ENCODE measurements at places on chromosomes 11 and 22.

GRCh38 chr11:82267186-82267585 lies 466.5 kb downstream of the FAM181B start:
- DNase-seq, result no peak

- no peak for DNase-seq
These were observed 75.4 kb upstream of the ADSL start for GRCh38 chr22:40270748-40271373.

DNA sequence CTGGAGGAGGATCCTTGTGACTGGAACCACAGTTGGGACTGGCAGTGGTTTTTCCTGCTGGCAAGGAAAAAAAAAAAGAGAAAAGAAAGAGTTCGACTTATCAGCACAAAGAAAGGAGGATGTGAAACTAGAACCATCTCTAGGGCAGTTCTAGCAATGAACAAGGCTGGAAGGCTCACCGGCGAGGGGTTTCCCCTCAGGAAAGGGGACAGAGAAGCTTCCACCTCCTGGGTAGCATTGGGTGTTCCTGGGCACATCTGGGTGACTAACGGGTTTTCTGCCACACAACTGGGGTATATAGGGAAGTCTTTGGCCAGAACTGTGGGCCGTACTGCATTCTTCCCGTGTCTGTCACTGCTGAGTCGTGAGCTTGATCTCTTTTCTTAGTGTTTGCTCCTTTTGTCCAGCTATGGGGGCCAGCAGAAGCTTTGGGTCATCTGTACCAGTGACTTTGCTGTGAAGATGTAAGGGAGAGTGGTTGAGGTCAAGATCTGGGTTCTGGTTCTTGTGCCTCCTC lies 109.4 kb upstream of the OR4B1 start:
- peak; percentile 36 for DNase-seq

GRCh38 chr11:19777039-19777376 lies 64.4 kb downstream of the NAV2 start:
- DNase-seq, result no peak

DNA sequence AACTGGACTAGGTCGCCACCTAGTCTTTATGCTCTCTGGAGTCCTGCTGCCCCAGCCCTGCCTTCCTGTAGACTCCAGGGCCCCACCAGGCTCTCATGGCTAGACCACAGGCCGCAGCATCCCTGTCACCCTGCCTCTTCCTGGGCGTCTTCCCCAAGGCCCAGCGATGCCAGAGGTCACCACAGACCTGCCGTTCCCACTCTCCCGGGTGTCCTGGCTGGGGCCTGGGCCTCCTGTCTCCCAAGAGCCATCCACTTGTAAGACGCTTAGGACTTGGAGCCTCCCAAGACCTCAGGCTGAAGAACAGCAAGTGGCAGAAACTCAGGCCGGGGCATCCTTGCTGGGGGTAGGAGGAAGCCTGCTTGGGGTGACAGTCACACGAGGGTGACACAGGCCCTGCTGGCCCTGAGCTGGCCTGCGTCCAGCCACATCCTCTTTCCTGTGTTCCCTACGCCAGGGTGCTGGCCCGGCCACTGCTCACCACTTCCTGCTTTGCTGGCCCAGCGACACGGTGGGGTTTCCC lies 2.0 kb upstream of the TCIRG1 start:
- DNase-seq, result peak; percentile 40

DNA sequence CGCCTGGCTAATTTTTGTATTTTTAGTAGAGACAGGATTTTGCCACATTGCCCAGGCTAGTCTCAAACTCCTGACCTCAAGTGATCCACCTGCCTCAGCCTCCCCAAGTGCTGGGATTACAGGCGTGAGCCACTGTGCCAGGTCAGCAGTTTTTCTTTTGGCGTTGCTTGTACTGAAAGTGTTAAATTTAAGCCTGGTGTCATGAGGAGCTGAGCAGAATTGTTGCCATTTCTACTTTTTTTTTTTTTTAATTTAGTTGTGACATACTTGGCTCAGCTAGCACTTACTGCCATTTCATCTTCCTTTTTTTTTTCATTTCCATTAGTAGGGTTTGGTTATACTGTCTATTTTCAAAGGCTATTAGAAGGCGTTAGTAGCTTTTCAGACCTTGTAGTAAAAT lies 10.7 kb downstream of the TAB1 start:
- no peak for DNase-seq

DNA sequence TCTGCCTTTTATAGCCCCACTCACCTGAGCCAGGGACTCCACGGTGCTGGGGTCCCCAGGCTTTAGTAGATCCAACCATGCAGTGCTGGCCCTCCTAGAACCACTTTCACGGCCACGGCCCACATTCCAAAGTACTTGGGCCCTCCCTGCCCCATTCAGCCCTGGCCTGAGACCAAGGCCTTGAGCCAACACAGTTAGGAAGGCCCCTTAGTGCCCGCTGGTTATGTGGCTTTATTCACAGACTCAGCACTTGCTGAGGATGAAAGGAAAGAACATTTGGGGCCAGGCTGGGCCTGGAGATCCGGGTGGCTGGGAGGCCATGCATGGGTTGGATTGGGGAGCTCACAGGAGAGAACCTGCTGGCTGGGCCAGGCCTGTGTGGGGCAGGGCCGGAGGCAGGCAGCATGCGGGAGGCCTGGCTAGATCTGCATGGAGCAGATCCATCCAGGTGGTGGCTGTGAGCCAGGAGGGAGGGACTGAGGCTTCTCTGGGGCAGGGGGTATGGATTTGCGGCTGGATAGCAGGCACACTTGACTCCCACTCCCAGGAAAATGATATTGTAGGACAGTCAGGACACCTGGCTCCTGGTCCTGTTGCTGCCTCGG lies 12.6 kb downstream of the CHRM1 start:
- DNase-seq, result no peak

DNA sequence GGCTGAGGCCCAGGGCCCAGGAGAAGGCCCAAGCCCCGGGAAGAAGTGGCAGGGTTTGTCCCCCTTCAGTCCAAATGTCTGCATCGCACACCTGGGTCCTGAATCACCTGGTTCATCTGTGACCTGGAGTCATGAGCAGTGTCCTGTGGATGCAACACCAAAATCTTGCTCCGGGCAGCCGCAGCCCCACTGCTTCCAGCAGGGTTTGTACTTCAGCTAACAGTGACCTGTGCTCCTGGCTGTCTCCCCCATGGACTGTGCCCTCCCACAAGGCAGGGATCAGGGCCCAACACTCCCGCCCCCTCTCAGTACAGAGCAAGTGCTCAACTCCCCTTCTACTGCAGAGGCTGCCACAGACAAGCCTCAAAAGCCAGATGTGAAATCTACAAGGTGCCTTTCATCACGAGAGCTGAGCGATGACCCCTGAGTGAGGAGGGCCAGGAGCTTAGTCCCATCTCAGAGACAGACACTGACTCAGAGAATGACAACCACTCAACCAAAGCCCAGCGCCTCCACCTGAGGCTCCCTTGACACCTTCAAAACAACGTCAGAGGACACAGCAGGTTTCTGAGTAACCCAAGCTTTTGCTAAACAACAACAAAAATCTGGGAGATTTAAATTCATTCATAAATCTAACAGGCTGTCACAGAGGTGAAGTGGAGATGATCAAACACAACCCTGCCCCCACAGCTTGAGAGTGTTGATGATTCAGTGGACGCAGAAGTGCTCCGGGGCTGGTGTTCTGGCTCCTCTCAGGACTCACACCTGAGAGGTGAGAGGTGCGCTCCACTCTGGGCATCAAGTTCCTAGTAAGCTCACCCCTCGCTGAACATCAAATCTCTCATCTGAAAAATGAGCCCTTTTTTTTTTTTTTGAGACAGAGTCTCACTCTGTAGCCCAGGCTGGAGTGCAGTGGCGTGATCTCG lies 3.4 kb downstream of the KIAA0930 start:
- no peak for DNase-seq

DNA sequence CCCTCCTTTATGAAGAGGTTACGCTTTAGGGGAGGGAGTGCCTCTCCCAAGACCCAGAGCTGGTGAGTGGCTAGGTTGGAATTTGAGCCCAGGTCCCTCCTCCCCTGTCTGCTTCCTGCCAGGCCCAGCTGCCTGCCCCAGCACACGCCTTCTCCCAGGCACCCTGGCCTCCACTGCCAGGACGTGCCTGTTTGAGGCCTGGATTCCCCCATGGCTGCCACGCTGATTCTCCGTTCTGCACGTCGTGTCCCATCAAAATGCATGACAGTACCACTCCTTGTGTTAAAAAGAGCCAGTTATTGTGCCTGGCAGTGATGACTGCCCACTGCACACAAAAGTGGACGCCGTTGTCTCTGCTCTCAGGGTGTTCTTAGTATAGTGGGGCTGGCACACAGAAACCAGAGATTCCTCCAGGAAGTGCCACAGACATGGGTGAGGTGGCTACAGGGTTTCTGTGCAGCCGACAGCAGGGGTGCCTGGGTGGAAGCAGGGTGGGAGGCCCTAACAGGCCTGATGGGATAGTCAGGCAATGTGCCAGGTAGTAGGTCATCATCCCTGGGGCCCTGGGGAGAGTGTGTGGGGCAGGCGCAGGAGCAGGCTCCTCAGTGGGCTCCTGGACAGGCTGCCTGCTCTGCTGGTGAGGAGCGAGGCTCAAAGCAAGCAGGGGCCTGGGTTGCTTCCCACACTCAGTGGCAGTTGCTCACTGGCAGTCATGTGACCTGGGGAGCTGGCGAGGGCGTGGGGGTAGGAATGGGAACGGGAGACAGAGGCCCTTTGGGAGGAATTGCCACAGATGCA lies 24.2 kb downstream of the MED15 start:
- DNase-seq, result no peak

GRCh38 chr11:99960536-99960935 lies 726.6 kb upstream of the ARHGAP42 start:
- DNase-seq, result no peak

GRCh38 chr11:127677660-127678425 lies 677.3 kb upstream of the KIRREL3 start:
- no peak for DNase-seq

- no peak for DNase-seq
These were observed 7.0 kb upstream of the LYVE1 start for GRCh38 chr11:10575346-10576034.

DNA sequence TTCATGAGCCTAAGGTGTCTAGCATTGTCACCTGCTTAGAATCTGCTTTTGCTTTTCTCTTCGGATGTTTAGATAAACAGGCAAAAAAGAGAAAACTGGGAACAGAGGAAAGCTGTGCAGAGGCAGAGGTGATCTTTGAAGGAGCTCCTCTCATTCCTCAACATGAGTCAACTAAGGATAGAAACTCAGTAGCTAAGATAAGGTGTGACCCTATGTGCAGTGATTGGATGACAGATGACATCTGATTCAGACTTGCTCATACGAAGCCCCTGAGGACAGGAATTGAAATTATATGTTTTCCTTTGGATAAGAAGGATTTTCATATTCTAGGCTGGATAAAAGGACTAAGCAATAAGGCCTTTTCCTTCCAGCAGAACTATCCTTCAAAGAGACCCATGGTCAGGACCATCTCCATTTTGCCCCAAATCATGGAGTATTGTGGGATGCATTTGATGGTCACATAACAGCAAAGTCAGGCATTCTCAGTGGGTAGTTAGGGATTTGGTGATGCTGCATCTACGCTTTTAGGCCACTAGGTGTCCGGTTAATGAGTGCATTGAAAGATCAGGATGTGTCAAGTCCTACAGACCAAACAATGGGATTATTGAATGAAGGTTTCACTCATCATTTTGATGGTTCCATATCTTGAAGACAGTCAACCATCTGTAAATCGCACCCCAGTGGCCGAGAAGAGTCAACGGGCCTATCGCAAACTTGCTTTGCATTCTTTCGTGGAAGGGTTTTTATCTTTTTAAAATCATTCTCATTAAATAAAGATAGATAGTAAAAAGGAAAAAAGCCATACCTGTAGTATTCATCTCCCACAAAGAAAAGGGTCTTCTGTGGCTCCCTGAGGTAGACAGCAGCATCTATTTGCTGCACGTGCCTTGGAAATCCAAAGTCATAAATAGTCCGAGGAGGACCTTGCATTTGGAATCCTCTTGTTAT lies 32.2 kb downstream of the MMP20 start:
- no peak for DNase-seq

- DNase-seq, result no peak
These were observed 304.2 kb downstream of the BRD1 start for GRCh38 chr22:49523374-49524008.

GRCh38 chr11:134667175-134667500 lies 255.1 kb upstream of the B3GAT1 start:
- DNase-seq, result no peak

DNA sequence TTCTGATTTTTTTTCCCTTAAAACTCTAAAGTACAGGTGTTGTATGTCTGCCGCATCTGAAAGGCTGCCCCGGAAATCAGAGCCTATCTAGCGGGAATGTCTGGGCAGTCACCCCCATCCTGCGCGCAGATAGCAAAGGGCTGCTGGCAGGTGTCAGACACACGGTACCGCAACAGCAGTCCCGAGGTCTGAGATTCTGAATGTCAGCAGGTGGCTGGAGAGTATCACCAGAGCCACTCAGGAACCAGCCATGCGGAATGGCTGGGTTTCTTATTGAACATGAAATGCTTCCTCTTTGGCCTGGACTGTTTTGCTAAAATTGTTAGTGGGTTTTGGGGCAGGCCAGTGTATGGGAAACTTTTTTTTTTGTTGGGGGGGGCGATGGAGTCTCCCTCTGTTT lies 53.3 kb downstream of the CERK start:
- DNase-seq, result no peak
